Kasumi-1 (cell line): ENCODE measurements at places on chromosomes 7 and 10.

DNA sequence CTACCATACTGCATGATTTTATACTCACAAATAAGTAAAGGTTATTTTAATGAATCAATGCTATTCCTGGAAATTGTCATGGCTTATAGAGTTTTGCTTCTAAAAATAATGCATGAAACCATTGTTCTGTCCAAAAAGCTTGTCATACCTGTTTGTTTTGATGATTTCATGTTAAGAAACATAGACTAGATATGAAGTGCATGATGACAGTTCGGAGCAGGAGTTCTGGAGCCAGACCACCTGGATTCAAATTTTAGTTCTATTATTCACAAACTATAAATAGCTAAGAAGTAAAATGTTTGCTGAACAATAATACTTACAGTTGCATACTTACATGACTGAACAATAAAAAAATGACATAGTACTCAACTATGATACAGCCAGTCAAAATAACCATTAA, 107.0 kb upstream of the AKR1E2 start:
- no peak for DNase-seq

DNA sequence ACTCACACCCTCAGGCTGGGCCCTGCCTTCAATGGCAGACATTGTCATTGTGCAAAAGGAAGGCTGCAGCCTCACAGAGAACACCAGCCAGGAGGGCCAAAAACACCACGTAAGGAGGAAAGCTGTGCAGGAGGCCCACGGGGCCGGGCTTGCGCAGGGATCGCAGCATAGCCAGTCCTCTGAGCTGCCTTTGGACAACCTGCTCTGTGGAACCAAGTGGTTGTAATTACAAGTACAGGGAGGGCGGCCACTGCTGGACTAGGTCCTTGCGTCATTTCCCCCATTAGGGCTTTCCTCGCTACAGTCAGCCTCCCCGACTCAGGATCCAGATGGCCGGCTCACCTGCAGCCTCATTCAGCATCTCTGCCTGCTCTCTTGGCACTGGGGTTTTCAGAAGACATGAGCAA, 66.9 kb downstream of the FAM53B start:
- no peak for DNase-seq

- DNase-seq, result peak; percentile 86
Observed at GRCh38 chr10:6669269-6669859, 89.3 kb upstream of the PRKCQ start.

DNA sequence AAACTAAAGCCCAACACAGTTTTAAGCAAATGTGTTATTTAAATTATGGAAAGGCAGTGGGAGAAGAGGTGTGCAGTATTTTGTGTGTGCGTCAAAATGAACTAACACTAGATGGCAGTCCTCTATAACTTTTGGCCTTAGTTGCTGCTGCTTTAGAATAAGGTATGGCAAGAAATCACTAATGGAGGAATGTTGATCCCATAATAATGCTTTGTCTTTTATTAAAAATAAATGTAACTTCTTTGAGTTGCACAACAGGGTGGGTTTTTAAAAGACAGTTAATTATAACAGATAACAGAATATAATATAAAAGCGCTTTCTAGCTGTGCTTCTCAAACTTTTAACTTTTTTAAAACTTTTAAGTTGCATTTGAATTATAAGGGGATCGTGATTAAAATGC, 56.4 kb downstream of the BBS9 start:
- peak; percentile 74 for DNase-seq

GRCh38 chr10:110511734-110512449, 14.2 kb downstream of the DUSP5 start:
- DNase-seq, result no peak
